NK-92 treated with Interleukin-12 subunit alpha and Interleukin-12 subunit beta, amount 100 ng/mL, for 24 hours (cell line): ENCODE measurements at places on chromosomes 6 and 20.

DNA sequence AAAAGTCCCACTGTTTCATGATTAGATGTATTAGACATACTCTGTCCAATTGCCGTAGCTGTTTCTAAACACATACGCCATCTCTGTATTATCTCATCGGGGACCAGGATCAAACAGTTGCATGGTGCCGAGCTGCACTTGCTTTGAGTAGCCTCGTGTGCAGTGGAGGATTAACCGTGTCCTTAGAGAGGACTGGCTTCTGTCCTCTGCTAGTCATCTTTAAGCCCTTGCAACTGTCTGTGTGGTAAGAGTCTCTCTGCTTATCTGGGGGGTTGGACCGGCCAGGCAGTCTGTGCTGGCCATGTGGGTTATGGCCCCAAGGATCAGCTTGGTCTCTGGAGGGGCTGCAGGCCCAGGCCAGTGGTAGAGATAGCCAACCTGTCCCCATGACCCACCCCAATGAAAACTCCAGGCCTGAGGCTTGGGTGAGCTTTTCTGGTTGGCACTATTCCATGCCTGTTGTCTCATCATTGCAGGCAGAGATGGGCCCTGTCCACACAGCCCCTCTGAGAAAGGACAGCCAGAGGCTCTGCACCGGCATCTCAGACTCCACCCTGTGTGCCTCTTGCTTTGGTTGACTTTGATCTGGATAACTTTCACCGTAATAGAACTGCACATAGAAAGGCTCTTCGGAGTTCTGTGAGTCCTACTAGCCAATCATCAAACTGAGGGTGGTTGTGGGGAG lies 137.3 kb upstream of the SNX9 start:
- DNase-seq = no peak

DNA sequence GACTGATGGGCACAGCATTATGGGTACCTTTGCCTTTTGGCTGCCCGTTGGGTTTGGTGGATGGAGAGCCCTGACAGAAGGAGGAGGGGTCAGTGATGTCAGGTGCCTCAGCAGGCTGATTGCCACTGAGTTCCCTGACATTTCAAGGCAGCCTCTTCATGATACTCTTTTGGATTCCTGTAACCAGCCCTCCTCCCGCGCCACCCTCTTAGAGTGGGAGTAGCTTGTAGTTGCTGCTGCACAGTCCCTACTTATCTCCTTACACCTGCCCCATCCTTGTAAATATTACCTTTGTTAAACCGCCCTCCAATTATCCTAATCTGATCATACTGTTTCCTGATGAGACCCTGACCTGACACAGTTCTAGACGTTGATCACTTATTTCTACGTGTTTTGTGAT lies 140.0 kb downstream of the CFAP61 start:
- DNase-seq = no peak

- DNase-seq = peak; percentile 53
Measured at GRCh38 chr20:33667676-33668465, 1.1 kb downstream of the ACTL10 start.

- DNase-seq = no peak
Measured at GRCh38 chr6:107633680-107634323, 143.9 kb downstream of the SOBP start.

GRCh38 chr20:9392892-9393857 lies 121.2 kb upstream of the LAMP5 start:
- no peak for DNase-seq

- no peak for DNase-seq
Measured at GRCh38 chr6:109056661-109057060, 38.0 kb downstream of the SESN1 start.

DNA sequence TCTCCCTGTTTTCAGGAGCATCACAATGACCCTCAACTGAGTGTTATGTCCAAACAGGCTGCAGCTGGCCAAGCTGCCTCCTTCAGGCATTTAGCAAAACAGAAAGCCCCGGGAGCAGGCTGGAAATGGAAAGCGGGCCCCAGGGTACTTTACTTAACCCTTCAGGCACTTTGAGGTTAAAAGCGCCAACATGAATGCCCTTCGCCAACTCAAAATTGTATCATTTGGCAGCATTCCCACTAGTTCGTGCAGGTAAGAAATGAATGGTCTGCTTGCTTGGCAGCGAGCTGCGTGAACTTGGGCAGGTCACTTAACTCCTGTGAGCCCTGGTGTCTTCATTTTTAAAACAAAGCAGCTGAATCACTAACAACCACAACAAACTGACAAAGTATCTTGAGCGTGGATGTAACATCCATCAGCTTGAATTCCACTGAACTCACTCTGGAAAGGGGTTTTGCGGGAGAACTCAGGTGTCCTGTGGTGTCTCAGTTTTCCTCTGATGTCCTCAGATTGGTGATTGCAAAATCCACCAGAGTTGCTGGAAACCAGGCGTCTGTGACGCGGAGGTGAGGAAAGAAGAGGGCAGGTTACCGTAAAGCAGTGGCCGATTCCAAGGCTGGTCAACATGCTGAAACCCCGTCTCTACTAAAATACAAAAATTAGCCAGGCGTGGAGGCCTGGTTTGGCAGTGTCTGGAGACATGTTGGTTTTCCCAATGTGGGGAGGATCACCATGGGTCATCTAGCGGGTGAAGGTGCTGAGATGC lies 118.8 kb upstream of the ZNF217 start:
- no peak for DNase-seq

GRCh38 chr6:24458134-24458533 lies 31.2 kb downstream of the GPLD1 start:
- no peak for DNase-seq

- DNase-seq = no peak
Measured at GRCh38 chr6:160221423-160221822, 37.2 kb downstream of the SLC22A2 start.

DNA sequence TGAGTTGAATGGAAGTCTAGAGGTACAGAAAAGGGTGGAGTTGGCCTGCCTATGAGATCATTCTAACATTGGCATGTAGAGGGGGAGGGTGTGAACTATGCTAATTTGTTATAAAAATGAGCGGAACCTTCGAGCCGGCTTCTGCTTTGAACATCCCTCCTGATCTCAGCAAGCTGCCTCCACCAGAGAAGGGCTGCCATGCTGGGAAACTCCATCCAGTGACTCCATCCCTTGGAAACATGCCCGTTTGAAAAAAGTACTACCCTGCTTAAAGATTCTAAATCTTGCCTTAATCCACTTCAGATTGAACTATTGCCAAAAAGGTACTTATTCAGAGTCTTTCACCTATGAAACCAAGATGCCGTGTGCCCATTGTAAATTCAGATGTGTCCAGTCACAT lies 43.6 kb upstream of the TMEM170B start:
- DNase-seq = no peak

GRCh38 chr6:15527838-15528617 lies 134.8 kb downstream of the DTNBP1 start:
- no peak for DNase-seq

- DNase-seq = no peak
Measured at GRCh38 chr6:51654647-51655046, 432.8 kb downstream of the PKHD1 start.

- DNase-seq = no peak
Measured at GRCh38 chr6:55410674-55411073, 83.4 kb downstream of the GFRAL start.

DNA sequence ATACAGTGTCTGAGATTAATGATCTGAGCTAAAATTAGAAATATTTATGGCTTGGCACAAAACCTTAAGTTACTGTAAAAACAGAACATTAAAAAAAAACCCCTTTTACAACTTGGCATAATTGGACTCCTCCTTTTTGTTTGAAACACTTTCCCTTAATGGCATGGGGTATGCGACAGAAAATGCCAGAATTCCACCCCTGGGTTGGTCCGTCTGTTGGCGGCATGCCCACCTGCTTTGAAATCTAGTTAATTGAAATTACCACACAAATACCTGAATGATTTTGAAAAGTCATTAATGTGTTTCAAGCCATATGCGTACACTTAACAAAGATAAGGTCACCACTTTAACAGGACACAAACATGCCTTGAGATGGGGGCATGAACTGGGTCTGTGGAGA lies 175.1 kb upstream of the FOXQ1 start:
- DNase-seq = no peak

DNA sequence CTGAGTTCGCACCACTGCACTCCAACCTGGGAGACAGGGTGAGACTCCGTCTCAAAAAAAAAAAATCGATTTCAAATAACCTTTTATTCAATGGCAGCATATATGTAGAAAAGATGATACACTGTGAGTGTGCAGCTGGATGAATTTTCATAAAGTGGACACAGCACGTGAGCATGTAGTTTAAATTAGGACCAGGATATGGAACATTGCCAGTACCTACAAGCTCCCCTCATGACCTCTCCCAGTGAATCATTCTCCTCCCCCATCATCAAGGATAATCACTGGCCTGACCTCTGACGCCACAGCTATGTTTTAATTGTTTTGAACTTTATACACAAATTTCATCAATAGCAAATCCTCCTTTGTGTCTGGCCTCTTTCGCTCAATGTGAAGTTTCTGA lies 53.8 kb upstream of the HDAC2 start:
- no peak for DNase-seq

GRCh38 chr6:135170849-135171248 lies 10.3 kb upstream of the MYB start:
- DNase-seq = no peak

DNA sequence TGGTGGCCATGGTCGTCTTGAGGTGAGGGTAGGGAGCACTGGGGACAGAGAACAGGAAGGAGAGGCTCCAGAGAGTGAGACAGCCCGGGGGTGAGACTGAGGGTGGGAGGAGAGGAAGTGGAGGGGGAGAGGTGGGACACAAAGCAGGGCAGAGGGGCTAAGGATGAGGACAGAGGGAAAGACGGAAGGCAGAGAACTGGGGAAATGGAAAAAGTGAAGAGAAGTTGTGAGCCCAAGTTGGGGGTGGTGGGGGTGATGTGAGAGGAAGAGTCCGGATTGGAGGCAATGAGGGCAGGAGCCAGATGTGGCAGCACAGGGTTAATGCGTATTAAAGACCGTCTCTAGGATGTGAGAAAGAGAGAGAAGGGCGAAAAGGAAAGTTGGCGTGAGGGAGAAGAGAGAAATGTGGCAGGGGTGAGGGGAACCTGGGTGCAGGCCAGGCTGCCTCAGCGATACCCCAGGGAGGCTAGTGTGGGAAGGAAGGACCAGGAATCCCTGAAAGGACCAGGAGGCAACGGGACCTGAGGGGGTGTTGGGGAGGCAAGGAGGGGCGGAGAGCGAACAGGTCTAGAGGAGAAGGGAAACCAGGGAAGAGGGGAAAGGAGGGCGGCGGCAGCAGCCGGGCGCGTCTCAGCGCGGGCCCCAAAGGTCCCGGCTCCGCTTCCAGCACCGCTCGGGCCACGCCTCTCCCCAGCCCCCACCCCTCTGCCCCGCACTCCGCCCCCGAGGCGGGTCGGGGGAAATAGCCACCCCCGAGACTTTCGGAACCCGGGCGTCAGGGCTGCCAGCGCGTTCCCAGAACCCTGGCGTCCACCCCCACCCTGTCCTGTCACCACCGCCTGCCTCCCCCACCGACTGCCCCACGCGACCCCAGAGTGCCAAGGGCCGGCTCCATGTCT lies at the start of gene PPP1R18:
Gene PPP1R18 (minus strand): TSS at position 637 of the 899 bp plus-strand sequence. CDS start 627 bp downstream, at position 10.
- DNase-seq = peak; percentile 64

DNA sequence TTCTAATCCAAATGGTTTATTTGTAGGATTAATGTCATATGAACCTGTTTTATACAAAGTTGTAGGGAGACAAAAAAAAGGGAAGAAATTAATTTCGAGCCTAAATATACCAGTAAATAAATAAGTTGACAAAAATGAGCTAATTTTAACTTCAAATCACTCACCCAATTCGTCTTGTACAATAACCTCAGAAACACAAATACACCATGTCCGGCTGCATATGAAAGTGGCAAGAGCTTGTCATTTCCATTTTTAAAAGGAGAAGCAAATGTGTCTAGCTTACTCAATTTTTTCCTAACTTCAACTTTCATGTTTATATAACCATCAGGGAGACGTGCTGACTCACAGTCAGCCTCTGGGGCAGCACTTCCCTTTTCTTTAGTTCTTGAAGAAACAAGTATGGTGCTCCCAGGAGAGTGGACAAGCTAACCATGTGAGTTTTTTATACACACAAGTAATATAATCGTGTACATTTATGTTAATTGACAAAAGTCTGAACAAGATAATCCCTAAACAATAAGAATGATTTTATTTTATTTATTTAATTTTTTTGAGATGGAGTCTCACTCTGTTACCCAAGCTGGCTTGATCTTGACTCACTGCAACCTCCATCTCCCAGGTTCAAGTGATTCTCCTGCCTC lies 55.5 kb upstream of the SGK1 start:
- no peak for DNase-seq
